NCI-H2029 treated with DMSO at 0.1 percent for 48 hours (cell line): ENCODE measurements at places on chromosomes 7 and 10.

DNA sequence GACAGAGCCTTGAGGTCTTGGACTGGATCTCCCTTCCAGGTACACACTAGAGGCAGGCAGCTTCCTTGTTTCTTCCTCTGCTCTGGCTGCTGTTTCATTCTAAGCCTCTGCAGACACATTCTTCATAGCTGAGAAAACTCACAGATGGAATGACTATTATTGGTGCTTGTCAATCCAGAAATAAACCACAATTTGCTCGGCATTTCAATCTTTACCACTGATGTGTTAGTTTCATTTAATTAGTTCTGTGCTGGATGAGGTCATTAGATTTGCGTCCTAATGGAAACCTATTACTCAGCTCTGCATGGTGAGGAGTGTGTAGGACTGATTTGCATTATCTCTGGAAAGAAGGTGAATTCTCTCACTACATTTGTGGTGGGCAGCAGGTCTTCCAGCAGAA is 392.5 kb downstream of the NRG3 start:
- no peak for DNase-seq

DNA sequence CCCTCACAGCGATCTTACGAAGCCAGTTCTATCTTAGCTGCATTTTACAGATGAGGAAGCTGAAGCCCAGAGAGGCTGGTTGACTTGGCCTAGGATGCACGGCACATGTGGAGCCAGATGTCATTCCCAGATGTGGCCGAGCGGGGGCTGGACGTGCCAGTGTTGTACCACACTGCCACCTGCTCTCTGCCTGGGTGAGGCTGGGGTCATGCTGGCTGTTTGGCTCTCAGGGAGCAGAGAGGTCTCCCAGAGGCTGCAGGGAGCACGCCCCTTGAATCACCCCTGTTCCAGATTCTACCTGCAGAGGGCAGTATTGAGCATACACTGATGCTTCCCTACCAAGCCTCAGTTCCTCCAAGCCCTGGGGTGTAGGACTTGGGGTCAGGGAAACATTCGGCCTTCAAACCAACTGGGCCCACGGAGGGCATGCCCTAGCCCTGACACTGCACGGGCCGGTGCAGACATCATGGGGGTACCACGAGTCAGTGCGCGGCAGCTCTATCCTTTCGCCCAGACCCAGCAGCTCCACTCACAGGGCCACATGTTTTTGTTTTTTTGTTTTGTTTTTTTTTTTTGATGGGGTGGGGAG is 3.8 kb upstream of the GTF2IRD1 start:
- no peak for DNase-seq

GRCh38 chr7:4809091-4809591 is 33.7 kb downstream of the AP5Z1 start:
- DNase-seq = no peak

- DNase-seq = no peak
Measured at GRCh38 chr10:75928231-75928630, 496.8 kb downstream of the LRMDA start.

DNA sequence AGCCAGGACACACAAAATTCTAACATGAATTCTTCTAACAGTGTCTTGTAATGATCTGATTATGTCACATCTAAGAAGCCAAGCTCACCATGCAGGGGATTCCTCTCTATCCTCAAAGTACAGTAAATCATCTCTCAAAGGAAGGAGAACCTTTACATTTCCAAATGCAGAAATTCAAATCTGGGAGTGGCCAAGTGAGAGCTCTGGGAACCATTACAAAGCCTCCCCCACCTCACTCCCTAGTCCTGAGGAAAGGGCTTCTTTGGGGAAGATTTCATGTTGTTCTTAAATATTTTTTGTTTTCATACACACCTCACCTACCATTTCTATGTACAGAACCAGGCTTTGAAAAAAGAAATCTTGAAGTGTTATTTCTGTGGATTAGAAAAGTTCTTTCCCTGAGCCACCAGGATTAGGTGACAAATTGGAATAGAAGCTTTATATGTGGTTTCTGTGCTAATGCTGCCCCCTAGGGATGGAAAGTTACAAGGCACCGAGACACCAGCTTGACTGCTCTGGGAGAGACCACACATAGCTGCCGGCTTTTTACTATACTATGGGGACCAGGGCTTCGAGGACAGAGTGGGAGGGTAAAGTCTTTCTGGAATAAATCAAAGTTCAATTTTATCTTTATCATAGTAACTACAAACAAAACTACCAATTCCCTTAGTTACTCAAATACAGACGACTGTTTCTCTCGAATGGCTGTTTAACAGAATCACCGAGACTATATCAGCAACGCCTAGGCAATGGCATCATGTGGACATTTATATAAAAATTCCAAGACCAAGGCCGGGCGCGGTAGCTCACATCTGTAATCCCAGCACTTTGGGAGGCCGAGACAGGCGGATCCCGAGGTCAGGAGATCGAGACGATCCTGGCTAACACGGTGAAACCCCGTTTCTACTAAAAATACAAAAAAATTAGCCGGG is 116.1 kb downstream of the RNF216 start:
- peak; percentile 54 for DNase-seq

DNA sequence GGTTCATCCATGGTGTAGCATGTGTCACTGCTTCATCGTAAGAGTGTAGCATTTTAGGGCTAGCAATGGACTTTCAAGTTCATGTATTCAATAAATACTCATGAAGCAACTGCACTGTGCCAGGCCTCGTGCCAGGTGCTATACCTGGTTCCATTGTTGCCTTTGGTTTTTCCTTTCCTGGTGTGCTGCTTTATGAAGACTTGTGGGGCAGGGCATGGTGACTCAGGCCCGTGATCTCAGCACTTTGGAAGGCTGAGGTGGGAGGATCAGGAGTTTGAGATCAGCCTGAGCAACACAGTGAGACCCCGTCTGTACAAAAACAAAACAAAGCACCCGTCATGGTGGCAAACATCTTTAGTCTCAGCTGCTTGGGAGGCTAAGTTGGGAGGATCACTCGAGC is 2.2 kb upstream of the CPA4 start:
- no peak for DNase-seq

GRCh38 chr10:69666756-69667155 is 36.7 kb downstream of the FAM241B start:
- no peak for DNase-seq

- DNase-seq = no peak
Measured at GRCh38 chr10:133334503-133335245, 2.0 kb downstream of the CALY start.

- DNase-seq = no peak
Measured at GRCh38 chr10:123689880-123690279, 23.7 kb downstream of the GPR26 start.

GRCh38 chr10:84291384-84291783 is 37.0 kb upstream of the CCSER2 start:
- DNase-seq = no peak

DNA sequence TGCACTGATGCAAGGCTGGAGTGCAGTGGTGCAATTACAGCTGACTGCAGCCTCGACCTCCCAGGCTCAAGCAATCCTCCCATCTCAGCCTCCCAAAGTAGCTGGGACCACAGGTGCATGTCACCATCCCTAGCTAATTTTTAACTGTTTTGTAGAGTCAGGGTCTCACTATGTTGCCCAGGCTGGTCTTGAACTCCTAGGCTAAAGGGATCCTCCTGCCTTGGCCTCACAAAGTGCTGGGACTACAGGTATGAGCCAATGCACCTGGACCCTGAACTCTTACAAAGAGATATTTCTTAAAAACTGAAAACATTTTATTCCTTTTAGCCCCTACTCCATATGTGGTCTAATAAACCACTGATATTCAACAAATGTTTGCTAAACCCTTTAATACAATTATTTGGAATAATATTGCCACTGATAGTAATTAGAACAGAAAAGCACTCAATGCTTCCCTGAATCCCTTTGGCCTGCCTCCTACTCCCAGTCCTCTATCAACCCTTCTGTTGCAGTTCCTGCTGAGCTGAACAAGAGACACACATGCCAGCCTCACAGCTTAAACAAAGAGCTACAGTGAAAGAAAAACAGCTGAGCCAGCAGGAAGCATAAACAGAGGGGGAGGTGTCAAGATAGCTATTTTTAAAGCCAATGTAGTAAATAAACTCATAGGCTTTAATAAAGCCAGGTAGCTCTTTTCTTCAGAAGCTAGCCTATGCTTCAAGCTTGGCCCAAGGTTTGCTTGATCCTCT is 7.0 kb upstream of the GNAI1 start:
- peak; percentile 61 for DNase-seq

GRCh38 chr7:51046103-51046466 is 263.4 kb upstream of the GRB10 start:
- DNase-seq = no peak

DNA sequence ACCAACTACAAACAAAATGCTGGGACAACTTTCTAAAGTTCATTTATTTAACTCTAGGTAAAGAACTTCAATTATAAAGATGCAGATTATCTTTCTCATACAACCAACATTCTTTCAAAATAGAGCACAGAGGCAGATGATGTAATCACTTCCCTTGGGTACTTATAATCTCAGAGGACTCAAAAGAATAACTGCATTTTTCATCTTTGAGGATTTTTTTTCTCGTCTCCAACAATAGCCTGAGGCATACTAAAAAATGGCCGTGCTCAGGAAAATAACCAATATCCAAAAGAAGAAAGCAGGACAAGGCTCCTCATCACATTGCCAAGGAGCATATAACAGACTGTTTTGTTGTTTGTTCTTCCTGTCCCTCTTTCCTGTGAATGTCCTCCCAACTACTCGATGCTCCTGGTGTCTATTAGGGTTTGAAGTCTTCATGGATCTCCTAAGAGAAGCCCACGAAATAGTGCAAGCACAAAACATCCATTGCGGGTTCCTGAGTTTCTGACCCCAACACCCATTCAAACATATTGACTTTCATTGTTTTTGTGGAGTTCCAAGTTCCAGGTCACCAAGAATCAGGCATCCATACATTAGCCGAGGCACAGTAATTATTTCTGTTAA is 182.9 kb downstream of the SORCS1 start:
- DNase-seq = no peak

DNA sequence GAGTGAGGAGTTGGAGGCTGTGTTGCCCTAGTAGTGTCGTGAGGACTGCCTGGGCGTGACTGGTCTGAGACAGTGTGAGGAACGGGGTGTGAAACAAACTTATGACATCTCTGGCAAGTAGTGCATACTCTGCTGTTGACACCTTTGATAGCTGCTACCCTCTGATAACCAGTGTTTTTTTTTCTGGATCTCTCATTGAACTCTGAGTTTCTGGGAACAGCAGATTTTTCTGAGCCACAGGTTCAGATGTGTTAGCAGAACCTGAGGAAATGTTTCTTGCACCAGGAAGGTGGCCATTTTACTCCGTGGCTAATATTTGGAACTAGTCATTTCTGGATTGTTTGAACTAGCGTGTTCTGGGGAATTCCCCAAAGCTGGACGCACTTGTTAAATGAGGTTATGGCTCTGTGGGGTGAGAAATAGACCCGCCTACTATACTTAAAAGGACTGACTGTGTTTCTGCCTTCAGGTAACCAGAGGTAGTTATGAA is 52.9 kb downstream of the AUTS2 start:
- no peak for DNase-seq
